G401 (cell line): ENCODE measurements at places on chromosomes 2 and 18.

DNA sequence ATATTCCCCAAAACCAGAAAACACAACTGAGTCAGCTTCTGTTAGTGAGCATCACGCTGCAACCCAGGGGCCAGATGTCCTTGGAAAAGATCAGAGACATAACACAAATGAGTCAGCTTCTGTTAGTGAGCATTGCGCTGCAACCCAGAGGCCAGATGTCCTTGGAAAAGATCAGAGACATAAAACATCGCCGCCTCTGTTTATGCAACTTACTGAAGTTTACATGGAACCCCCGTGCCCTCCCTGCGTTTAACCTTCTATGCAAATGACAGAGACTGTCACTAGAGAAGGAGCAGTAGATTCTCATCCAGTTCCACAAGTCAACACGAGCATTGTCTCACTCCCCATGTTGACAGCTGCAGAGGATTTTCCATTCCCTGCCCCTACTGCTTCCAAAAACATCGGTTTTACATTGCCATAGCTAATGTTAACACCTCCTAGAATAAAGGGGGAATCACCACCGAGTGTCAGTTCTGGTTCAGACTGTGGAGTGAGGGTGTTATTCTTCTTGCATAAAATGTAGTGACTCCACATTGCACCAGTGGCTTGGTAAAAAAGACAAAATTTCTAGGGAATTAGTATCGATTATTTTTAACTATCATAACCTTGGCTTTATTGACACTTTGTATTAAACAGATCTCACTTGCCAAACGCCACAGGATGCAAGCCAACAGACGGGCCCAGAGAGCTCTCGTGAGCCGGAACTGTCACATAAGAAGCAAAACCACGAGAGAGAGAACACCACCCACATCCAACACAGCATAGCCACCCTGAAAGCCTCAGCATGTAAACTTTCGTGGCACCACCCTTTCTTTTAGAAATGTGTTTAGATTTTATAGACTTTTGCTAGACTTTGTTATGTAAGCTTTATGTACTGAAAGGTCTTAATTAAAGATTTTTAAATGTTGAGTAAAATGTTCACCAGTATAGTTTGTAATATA lies 87.7 kb downstream of the SH3YL1 start:
- DNase-seq = no peak

- DNase-seq = no peak
Observed at GRCh38 chr2:23457990-23458682, 73.2 kb downstream of the KLHL29 start.

DNA sequence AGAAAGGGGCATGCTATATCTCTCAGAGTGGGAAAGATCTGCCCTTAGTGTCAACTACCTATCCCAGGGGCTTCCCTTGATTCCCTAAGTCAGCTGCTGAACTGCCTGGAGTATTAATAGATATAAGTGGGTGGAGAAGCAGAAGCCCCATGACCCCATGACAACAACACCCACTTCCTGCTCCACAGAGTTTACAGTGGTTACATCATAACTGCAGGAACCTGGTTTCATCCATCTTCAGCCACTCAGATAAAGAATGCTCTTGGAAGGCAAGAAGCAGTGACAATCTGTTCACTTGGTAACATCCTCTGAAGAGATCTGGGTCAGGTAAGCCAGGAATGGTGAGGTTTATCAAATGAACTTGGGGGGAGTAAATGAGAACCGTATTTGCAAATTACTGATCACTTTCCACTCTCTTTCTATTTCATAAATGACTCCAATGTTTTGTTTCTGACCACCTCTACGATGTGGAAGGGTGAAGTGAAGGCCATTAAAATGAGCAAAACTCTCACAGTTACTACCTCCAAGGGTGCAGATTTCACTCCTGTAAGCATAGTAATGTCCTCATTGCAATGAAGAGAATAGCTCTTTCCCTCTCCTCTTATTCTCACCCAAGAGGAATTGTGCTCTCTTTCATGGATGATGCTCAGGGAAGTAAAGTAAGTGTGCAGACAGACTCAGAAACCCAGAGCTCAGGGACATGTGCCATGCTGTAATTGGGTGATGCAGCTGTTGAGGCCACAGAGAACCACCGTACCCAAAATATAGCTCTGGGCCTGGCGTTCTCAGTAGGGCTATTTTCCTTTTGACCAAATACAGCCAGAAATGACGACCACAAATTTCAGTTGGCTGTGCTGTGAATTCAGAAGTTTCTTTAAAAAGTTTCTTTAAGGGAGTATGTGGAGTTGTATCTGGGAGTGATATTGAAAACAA lies 192.8 kb upstream of the APCDD1 start:
- DNase-seq = no peak

GRCh38 chr2:233080836-233081229 lies 20.7 kb downstream of the INPP5D start:
- DNase-seq = no peak

- no peak for DNase-seq
Observed at GRCh38 chr2:37080266-37080665, 3.9 kb downstream of the HEATR5B start.

- DNase-seq = no peak
Observed at GRCh38 chr2:205769879-205770278, 87.6 kb downstream of the NRP2 start.

DNA sequence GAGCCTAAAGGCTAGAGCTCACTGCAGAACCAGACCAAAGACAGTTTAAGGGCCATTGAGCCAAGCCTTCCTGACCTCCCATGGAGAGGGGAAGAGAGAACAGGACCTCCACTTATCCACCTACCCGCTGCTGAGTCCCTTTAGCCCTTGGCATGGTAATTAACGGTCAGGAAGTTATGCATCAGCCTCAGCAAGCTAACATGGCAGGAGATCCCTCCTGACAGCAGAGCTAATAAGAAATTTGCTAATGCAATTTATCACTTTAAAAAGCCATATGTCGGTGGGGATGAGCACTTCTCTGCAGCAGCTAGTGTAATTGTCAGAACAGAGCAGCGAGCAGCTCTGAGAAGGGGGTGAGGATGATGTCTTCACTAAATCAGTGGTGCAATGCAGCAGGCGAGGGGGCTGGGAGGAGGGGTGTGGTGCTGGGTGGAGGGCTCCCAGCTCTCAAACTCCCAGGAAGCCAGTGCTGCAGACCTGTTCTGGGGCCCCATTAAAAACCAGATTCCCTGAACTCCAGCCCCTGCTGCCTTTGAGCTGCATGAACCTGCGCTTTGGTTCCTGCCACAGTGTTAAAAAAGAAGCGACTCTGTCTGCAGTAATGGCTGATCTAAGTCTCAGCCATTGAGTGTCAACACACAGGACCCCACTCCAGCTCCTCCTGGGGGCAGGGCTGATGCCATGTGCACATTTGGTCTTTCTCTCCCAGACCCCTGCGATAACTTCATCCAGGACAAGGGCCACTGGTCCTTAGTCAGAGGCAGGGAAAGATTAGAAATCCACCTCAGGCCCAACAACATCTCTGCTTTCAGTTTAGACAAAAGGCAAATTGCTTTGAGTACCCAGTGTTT lies 84.2 kb upstream of the STPG4 start:
- no peak for DNase-seq

- no peak for DNase-seq
Observed at GRCh38 chr2:216159646-216160045, 50.5 kb downstream of the XRCC5 start.

- DNase-seq = no peak
Observed at GRCh38 chr2:1482981-1483380, 69.7 kb downstream of the TPO start.

DNA sequence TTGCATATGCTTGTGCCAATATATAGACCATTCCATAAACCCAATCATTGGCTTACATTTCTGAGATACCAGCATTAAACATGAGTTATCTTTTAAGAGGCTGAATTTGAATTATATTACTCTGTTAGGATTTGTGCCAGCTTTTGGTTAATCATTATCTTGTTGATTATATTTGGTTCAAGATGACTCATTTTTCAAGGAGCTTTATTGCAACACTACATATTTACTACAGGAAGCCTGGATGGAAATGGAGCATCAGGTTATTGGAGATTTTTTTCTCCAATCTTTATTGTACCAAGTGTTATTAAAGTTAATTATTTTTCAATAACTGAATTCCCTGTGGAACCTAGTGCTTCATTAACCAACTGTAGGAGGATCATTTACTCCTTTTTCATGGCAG lies 26.4 kb downstream of the EML4 start:
- no peak for DNase-seq

DNA sequence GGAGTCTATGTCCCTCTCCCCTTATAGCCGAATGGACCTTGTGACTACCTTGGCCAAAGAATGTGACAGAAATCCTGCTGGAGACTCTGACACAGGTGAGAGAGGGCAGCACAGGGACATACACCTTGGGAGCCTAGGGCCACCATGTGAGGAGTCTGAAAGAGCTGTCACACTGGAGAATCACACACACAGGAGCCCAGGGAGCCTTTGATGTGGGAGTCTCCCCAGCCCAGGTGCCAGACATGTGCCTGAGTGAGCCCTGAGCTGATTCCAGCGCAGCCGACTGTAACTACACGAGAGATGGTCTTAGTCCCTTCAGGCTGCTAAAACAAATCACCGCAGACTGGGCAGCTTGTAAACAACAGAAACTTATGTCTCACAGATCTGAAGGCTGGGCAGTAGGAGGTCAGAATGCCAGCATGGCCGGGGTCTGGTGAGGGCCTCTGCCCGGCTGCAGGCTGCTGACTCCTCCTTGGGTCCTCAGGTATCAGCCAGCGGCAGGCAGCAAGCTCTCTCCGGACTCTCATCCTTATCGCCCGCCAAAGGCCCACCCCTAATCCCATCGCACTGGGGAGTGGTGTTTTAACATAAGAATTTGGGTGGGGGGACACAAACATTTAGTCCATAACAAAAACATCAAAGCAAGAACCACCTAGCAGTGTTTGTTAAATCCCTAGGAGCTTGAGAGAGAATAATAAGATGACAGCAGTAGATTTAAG lies 63.8 kb upstream of the GPR45 start:
- DNase-seq = no peak

DNA sequence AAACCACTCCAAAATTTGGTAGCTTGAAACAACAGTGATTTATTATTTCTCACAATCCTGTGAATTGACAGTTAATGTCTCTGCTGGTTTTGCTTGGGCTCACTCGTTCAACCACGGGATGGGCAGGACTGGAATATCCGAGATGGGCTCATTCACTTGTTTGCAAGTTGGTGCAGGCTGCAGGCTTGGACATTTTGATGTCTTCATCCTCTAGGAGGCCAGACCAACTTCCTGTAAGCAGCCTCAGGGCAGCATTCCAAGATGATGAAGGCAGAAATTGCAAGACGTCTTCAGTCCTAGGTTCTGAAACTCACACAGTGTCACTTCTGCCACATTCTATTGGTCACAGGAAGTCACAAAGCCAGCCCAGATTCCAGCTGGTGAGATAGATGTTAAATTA lies 47.1 kb downstream of the GPR39 start:
- no peak for DNase-seq

DNA sequence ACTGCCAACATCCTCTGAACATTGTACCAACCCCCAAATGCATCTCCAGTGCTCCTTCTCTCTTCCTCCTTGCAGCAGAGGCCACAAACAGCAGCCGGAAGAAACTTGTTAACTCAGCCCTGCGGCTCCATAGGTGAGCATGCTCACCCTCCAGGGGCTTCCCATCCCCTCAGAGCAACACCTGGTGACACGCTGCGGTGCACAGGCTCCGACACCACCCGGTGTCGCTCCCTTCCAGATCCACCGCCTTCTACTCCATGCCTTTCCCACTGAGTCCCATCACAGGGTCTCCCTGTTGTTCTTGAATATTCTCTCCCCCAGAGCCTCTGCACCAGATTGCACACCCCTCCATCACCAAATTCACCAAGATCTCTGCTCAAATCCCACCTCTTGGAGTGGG lies 171.5 kb upstream of the FHL2 start:
- DNase-seq = no peak

DNA sequence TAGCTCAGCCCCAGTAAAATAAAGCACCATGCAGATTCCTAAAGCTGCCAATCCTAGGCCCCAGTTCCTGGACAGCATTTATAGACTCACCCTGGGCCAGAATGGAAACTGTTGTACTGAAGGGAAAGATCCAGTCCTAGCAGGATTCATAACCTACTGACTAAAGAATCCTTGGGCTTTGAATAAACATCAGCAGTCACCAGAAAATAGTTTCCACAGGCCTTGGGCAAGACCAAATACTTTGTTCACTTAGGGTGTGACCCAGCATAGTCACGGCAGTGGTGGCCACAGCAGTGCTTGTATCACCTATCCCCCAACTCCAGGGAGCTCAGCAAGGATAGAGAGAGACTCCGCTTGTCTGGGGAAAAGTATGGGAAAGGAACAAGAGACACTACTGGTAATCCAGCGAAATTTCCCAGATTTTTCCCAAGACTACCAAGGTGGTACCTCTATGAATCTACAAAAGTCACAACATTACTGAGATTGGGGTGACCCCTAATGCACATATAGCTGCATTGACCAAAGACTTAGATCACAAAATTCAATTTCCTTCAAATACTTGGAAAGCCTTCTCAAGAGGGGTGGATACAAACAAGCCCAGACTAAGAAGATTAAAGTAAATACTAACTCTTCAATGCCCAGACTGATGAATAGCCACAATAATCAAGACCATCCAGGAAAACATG lies 748.1 kb upstream of the LRATD1 start:
- no peak for DNase-seq

GRCh38 chr18:35051641-35052377 lies 10.6 kb downstream of the MAPRE2 start:
- DNase-seq = no peak

DNA sequence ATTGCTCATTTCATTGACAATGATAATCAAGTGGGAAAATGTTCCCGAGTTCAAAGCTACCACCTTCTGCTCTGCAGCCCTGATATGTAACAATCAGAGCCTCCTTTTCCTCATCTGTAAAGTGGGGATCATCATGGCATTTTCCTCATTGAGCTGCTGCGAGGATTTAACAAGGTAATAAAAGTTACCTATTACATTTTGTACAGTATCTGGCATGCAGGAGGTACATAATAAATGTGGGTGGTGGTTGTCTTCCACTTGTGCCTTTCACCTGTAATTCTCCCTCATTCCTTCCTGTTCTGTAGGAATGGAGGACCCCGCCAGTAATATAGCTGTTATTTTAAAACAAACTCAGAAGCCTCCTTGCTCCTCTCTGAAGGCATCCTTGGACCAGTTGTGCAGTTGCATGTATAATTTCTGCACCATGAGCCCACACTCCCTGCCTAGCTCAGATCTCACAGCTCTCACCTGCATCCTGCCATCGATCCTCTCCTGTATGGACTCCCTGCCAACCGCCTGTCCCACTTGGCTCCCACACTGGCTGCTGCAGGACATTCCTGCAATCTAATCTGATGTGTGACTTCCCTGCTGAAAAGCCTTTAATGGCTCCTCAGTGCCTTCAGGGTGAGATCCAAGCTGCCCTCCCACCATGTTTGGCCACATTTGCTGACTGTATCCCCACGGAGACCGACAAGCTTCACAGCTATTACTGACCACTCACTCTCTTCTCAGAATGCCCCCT lies 350.4 kb downstream of the EN1 start:
- DNase-seq = no peak

DNA sequence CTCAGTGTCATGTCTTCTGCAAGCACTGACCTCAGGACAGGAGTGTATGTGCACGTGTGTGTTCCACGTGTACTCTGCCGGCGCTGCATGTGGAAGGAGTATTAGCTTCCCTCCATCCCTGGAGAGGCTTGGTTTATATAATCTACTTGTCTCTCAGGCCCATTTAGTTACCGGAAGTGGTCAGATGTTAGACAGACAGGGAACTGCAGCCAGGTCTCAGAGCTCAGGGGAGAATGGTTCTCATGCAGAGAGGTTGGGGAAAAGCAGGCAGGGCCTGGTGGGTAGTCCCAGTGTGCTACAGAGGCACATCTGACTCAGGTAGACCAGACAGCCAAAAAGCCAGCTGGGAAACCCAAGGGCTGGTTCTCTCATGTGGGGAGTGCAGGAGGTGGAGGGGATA lies 167.9 kb downstream of the CTIF start:
- no peak for DNase-seq
